Mucosa of descending colon (tissue), 3 donors: ENCODE measurements at places on chromosomes 2 and 18.

GRCh38 chr18:46297621-46298020 is 193.4 kb downstream of the HAUS1 start:
- no peak for DNase-seq

DNA sequence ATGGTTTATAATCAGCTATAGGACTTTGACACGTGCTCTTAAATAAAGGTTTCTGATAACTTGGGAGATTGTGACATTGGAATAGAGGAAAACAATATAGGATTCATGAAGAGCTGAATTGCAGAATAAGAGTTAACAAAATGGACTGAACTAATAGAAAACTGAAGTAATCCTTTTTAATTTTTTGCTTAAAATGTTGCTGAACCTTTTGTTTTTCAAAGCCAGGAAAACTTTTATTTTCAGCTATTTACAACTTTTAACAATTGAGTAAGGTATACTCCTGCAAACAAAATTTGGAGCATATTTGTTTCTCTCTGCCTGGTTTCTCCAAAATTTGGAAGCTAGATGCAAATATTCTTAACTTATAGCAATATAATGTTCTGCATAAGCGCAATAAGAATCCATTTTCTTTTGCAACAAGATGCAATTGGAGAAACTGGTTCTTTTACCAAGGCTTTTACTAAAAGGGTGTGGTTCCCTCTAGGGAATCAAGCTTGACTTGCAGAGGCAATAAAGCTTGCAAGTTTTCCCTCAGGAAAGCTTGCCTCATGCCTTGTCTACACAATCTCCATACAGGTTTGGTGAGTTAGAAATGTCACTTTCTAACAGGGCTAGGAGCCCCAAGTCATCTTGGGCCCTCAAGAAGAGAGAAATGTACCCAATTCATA is 10.3 kb upstream of the PDK1 start:
- no peak for DNase-seq

GRCh38 chr2:38092196-38092902 is 16.4 kb upstream of the CYP1B1 start:
- DNase-seq = no peak

DNA sequence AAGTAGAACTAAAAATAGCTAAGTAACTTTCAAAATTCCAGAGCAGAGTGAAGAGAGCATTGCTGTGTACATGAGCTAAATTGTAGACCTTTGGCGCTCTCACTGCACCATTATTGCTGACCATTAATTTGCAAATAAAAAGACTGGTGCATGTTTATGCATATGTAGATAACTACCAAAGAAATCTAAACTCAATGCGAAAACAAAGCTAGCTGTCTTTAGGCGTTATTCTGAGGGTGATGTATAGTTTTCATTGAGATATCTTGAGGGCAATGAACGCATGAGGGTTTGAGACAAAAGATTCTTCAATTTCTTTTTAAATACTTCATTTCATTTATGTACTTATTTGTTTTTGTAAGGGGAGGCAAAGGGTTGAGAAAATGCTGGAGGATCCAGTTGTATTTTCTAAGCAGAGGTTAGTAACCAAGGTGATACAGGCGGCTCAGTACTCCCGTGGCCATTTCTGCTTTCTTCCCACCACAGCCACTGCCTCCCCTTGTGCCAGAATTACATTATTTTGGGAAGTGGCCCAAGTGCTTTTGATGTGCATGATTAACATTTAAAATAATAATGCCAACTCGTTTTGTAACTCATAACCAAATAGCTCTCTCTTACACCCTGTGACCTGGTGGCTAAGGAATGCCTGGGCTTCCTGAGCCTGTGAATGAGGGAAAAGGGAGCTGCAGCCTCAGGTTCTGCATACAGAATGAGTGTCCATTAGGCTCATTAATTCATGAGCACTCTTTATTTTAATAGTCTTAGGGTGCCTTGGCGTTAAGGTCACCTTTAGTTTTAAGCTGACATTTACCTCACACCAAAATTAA is 797.8 kb upstream of the GYPC start:
- DNase-seq = no peak

DNA sequence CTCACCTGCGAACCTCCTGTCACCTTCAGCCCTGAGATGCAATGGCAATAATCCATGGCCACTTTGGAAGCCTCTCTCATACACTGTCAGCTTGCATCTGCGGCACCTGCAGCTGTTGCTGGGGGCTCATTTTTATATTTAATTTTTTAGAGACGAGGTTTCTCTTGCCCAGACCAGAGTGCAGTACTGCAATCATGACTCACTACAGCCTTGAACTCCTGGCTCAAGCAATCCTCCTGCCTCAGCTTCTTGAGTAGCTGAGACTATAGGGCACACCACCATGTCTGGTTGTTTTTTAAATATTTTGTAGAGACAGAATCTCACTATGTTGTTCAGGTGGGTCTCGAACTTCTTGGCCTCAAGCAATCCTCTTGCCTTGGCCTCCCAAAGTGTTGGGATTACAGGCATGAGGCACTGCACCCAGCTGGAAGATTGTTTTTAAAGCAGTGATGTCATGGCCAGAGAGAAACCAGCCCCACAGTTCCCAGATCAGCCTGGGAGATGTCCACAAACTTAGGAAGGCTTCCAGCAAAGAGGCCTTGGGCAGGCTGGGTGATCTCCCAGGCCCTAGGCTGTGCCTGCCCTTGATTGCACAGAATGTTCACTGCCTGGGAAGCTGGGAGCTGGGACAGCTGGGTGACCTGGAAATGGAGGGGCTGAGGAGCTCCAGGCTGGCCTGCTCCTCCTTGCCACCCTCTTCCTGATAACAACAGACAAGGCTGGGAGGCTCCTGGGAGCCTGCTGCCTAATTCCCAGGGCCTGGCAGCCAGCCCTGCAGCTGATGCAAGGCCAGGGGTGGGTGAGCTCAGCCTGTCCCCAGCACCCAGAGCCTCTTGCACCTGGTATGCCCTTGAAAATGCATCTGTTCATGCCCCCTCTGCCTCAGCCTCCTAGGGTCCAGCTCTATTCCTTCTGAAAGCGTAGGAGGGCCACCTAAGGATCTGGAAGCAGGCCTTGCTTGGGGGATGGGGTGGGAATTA is 27.1 kb downstream of the SH2D6 start:
- no peak for DNase-seq

- no peak for DNase-seq
Observed at GRCh38 chr2:209424199-209424701, 403 bp downstream of the MAP2 start.

GRCh38 chr18:30763902-30764350 is 278.6 kb downstream of the DSC3 start:
- DNase-seq = no peak

DNA sequence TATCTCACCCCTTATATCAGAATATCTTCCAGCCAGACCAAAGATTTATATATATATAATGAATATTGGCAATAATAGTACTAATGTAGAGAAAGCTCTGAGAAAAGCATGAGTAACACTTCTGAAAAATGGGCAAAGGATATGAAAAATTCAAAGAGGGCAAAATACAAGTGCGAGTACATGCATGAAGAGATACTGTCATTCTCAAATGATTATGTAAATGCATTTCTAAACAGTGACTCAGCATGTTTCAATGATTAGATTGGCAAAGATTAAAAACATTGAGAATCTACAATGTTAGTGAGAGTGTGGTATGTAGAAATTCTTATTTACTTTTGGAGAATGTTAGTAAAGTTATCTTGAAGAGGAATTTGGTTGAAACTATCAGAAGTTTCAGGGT is 118.3 kb upstream of the NEDD4L start:
- DNase-seq = no peak

DNA sequence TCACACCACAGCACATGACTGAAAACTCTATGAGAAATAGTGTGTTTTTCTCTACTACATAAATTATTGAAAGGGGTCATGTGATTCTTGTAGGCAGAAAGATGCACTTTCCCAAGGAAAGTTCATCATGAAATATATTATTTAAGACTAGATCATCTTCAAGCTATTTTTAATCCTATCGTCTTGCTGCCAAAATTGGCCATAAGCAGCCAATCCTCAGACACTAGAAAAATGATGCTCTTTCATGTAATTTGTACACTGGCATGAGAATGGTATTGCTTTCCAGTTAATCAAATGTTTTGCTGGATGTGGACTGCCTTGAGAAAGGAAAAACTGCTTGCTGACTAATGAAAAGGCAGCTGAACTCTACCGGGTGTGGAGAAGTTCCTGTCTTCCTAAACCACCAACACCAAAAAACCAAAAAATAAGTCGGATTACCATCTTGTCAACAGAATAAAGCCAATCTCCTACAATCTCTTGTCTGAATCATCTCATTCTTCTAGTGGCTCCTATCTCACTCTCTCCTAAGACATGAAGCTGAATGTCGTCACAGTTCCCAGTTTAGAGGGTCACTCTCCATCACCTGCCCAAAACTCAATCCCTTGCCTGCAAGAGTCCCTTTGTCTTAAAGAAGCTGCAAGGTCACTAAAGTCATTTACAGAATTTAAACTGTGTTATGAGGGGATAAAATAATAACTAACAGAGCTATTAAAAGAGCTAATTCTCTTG is 5.3 kb downstream of the BCL2 start:
- no peak for DNase-seq
